ENCODE measurements at places on chromosomes 7 and 10. TPM values are rescaled to one million over a fixed set of nuclear protein-coding genes. Genes with fewer than 3 reads are reported as not detected.

DNA sequence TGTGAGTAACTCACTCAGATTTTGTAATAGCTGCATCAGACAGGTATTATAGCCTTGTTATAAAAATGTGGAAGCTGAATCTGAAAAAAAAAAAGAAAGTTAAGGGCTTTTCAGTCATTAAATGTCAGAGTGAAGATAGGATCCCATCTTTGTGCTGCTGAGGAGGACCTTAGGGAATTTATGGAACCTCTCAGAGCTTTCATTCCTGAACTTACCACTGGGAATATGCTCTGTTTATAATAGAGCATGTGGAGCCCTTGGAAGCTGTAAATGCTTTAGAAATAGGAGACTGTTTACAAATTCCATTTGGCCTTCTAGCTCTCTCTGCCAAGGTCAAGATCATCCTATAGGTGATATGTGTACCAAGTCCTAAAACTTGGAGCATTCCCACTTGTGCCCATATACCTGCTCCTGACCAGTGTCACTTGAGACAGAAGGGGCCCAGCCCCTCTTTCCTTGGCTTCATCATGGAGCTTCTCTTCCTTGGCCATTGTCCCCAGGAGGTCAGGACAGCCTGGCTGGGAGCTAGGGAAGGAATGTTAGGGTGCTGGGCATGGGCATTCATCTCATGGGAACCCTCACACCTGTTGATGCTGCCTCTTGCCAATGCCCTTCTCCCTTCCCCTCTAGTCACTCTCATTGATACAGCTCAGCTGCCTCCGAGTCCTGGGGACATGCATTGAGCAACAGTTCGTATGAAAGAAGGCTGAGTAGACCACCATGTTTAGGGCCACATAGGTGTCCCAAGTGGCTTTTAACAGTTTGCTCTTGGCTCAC lies 105.3 kb downstream of the LRRC18 start:
- no peak for DNase-seq
- H3K27me3 ChIP-seq, result no peaks in the 10 kb centered on the region
- no peaks in the 10 kb centered on the region for H3K4me1 ChIP-seq
- H3K4me3 ChIP-seq, result no peak overlapping the region
- no peak overlapping the region for H3K27ac ChIP-seq

DNA sequence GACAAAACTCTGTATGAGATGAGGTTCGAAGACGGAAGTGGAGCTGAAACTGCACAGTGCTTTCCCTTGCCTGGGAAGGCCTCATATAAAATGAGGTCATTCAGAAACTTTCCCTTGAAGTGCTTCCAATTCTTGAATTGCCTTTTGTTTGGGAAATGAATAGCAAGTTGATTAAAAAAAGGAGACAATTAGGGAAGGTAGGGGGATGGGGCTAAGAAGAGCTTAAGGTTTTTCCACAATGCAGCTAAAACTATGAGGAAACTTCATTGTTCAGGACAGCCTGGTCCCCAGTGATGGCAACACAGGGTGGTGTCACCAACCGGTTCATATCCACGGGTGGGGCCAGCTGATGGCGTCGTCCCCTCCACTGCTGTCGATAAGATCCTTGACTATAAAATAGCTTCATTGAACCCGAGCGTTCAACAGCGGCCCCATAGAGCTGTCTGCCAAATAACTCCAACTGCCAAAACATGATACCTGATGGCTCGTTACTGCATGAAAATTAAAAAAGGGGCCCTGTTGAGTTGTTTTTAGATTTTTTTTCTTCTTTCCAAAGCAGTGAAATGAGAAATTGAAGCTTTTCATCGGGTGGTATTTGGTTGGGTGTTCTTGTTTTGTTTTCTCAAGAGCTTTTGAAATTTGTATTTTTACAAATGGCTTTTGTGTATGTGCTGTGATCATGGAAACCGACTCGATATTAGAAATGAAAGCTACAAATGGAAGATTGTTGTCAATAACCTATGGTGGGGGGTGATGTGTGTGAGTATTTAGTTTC lies 2.8 kb upstream of the CELF2 start:
- no peak overlapping the region for H3K27ac ChIP-seq
- DNase-seq, result no peak
- no peak overlapping the region for H3K4me3 ChIP-seq
- no peaks in the 10 kb centered on the region for H3K4me1 ChIP-seq

DNA sequence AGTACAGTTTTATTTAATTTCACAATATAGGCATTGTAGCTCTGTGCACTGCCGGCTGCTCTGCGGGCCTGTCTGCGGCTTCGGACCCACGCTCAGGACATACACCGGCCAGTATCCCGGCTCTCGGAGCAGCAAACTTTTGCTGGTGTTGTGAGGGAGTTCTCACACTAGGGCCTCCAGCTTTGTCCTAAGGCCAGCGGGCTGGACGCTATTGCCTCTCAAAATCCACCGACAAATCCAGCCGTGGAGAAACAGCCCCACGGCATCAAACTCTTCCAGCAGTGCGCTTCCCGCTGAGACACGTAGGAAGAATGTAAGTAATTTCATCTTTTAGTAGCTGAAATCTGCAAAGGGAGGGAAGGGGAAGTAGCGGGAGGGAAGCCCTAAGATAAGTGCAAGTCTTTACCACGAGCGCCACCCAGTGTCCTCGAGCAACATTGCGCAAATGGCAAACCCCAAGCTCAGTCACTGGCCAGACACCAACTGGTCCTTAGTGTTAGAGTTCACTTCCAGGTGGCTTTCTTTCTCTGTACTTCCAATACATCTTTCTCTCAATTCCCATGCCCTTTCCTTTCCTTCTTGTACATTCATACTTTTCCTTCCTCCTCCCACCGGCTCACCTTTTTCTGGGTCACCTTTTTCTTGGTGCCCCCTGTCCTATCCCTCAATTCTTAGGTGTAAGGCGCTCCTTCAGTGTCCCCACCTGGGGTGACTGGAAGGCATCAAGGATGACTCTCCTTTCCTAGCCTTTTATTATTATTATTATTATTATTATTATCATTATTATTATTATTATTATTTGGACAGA lies 3.0 kb upstream of the DLX5 start:
- no peaks in the 10 kb centered on the region for H3K4me1 ChIP-seq
- H3K36me3 ChIP-seq, result no peaks in the 10 kb centered on the region
- DNase-seq, result peak; percentile 77
- no peak overlapping the region for H3K4me3 ChIP-seq
- no peaks in the 10 kb centered on the region for H3K27me3 ChIP-seq

GRCh38 chr7:112995059-112995824 lies 91.4 kb downstream of the GPR85 start:
- H3K4me1 ChIP-seq, result no peaks in the 10 kb centered on the region
- H3K27me3 ChIP-seq, result no peaks in the 10 kb centered on the region
- no peak overlapping the region for H3K27ac ChIP-seq
- DNase-seq, result no peak
- no peaks in the 10 kb centered on the region for H3K36me3 ChIP-seq

DNA sequence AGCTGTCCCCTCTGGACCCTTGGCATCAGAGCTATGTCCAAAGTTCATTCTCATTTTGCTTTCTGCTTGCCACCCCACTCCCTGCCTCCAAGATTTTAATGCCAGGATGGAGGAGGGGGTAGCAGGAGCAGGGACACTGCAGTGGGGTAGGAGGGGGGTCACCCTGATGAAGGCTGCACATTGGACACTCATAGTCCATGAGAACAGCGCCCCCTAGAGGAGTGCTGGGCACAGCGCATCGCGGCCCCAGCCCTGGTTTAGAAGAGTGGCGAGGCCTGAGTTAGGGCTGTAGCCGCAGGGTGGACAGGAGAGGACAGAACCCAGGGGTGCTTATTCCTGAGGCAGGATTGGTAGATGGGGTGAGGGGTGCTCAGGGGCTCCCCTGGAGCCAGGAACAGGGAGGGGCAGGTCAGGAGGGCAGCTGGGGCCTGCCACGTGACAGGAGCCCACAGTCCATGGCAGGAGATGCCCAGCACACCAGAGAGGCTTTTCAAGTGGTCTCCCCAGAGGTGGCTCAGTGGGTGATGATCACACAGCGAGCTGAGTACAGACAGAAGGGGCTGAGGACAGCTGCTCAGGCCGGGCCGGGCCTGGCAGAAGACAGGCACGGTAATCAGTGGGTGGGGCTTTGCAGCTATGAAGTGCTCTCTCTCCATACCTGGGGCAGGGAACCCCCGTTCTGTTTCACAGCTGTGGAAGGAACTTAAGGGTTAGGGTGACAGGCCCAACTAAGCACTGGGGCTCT lies 71.4 kb downstream of the NEURL1 start:
- no peaks in the 10 kb centered on the region for H3K27me3 ChIP-seq
- H3K36me3 ChIP-seq, result no peaks in the 10 kb centered on the region
- no peak overlapping the region for H3K4me3 ChIP-seq
- H3K27ac ChIP-seq, result peak overlapping the region; percentile 16
- no peaks in the 10 kb centered on the region for H3K4me1 ChIP-seq

DNA sequence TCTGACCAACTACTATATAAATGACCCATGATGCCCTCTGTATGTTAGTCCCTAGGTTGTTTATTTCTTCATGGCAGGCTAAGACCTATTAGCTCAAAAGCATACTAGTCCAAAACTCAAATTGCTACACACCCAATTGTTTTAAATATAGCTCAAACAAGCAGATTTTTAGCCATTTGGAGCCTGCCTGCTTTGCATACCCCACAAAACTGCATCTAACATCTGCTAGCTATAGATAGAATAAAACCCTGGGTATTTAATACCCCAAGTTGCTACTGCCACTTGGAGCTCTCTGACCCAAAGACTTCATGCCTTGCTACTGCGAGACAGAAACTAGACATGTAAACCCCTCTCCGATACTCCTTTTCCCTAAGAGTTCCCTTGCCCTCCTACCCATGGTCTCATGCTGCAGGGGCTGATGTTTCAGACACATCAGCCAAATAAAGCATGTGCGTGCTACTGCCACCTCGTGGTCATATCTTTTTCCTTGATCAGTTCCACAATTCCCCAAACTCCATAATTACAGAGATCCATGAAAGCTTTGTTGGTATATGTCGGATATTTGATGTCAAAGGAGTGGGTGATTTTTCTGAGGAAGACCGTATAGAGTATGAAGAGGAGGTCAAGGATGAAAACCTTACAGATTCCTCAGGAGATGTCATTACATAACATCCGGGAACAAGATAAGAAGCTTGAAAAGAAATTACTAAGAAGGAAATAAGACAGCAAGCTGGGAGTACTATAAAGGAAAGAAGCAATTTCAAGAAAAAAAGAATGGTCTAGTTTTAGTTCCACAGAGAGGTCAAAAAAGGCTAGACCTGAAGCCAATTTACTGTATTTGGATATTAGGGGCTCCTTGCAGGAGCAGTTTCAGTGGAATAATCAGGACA lies 386.6 kb downstream of the SH2D4B start:
- H3K4me1 ChIP-seq, result no peaks in the 10 kb centered on the region
- peak; percentile 66 for DNase-seq
- H3K27ac ChIP-seq, result no peak overlapping the region
- H3K27me3 ChIP-seq, result no peaks in the 10 kb centered on the region

DNA sequence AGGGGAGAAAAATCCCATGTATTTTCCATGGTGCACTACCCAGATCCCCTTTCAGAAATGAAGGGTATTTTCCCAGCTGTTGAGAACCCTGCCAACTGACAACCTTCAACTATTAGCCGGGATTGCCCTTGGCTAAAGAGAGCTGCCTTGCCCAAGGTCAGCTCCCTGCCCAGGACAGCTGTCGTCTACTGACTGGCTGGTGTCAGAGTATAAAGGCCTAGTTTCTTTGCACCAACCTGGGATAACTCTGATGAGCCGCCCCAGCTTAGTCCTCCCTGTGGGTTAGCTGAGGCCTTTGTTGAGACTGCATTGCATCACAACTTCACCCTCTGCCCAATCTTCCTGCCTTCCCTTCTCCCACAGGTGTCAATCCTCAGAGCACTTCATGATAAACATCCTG lies 147.2 kb upstream of the RHEB start:
- no peaks in the 10 kb centered on the region for H3K4me1 ChIP-seq
- H3K27ac ChIP-seq, result no peak overlapping the region
- no peak overlapping the region for H3K4me3 ChIP-seq
- no peaks in the 10 kb centered on the region for H3K36me3 ChIP-seq
- H3K27me3 ChIP-seq, result no peaks in the 10 kb centered on the region

- no peak overlapping the region for H3K27ac ChIP-seq
- H3K36me3 ChIP-seq, result no peaks in the 10 kb centered on the region
- H3K4me1 ChIP-seq, result peaks cover 22% of the 10 kb centered on the region
- H3K4me3 ChIP-seq, result no peak overlapping the region
- DNase-seq, result no peak
- no peaks in the 10 kb centered on the region for H3K27me3 ChIP-seq
Observed at GRCh38 chr7:143258831-143259230, 4.4 kb upstream of the GSTK1 start.

CTNNA3 gene
- total RNA-seq, result 0.20 TPM

GRCh38 chr7:136618818-136619217 lies 249.6 kb upstream of the CHRM2 start:
- no peak overlapping the region for H3K27ac ChIP-seq
- no peaks in the 10 kb centered on the region for H3K4me1 ChIP-seq
- DNase-seq, result no peak
- no peaks in the 10 kb centered on the region for H3K27me3 ChIP-seq
- H3K36me3 ChIP-seq, result no peaks in the 10 kb centered on the region
- H3K4me3 ChIP-seq, result no peak overlapping the region

All from Caco-2 (cell line).